ENCODE measurements at places on chromosomes 13 and 19.

GRCh38 chr13:49980266-49980665, 16.6 kb upstream of the TRIM13 start:
- DNase-seq = peak; percentile 2

DNA sequence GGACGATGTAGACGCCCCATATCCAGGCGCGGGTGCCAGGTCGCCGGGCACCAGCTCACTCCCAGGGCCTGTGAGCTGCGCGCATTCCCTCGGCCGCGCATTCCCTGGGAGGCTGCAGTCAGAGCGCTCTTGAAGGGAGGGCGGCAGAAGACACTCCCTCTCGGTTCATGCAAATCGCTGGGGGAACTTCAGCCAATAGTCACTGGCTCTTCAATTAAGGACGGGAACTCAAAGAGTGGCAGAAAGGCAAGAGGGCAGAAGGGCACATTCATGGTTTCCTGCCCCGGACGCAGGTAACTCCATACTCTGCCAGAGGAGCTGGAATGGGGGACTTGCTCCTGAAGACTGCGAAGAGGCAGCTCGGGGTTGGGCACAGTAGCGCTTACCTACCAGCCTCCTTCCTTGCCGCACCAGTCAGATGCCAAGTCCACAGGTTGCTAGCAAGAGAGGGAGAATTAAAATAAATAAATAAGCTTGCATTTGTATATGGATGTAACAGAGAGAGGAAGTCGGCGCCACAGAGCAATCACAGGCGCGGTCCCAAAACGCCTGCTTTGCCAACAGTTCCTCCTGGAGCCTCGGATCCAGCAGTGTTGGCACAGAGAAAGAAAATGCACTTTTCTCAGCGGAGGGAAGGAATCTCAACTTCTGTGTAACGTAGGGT, 459 bp downstream of the PCDH20 start:
- DNase-seq = peak; percentile 18

GRCh38 chr13:80633251-80633650, 292.3 kb upstream of the SPRY2 start:
- no peak for DNase-seq

- no peak for DNase-seq
Measured at GRCh38 chr13:77507931-77508776, 27.4 kb upstream of the SCEL start.

GRCh38 chr19:29810504-29810871, 1.3 kb upstream of the CCNE1 start:
- peak; percentile 43 for DNase-seq

DNA sequence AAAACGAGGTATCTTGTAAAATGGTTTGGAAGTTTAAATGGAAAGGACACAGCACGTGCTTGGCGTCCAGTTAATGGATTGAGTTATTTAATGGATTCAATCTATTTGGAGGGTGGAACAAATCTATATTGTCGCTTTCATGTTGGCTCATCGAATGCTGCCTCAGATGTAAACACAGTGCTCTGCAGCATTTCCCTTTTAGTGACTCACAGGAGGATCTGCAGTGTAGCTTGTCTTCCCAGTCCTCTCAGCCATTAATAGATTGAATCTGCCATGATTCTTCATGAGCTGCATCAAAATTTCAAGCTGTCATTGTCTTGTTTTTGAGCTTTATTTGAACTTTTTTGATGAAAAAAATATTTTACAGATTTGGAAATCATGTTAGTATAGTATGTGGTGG, 44.7 kb downstream of the DHRS12 start:
- no peak for DNase-seq

DNA sequence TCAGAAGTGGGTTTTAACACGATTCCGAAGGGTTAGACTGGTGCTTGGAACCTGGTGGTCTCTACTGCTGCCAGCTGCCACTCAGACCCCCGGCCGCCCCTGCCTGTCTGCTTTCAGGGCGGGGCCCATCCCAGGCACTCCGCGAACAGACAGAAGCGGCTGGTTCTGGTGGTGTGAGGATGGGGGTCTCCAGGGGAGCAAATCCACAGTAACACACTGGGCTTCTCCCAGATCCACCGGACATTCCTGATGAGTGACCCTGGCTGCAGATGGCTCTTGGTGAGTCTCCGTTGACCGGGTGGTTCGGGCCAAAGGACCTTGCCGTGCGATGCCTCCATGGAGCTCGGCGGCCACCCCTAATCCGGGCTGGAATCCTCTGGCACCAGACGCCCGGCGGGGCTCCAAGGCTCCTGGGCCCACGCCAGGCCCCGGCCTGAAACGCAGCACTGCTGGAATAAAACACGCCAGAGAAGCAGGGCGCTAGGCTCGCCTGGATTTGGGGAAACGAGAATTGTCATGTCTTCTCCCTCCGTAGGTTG, 2.1 kb upstream of the PTBP1 start:
- DNase-seq = no peak

- DNase-seq = no peak
Measured at GRCh38 chr13:39618561-39618960, 15.6 kb upstream of the LHFPL6 start.

- no peak for DNase-seq
Measured at GRCh38 chr13:99870541-99870940, 101.0 kb downstream of the ZIC5 start.

GRCh38 chr13:109154966-109155761, 525.8 kb downstream of the MYO16 start:
- DNase-seq = no peak

GRCh38 chr13:54733639-54734038, 1705.0 kb downstream of the OLFM4 start:
- no peak for DNase-seq

DNA sequence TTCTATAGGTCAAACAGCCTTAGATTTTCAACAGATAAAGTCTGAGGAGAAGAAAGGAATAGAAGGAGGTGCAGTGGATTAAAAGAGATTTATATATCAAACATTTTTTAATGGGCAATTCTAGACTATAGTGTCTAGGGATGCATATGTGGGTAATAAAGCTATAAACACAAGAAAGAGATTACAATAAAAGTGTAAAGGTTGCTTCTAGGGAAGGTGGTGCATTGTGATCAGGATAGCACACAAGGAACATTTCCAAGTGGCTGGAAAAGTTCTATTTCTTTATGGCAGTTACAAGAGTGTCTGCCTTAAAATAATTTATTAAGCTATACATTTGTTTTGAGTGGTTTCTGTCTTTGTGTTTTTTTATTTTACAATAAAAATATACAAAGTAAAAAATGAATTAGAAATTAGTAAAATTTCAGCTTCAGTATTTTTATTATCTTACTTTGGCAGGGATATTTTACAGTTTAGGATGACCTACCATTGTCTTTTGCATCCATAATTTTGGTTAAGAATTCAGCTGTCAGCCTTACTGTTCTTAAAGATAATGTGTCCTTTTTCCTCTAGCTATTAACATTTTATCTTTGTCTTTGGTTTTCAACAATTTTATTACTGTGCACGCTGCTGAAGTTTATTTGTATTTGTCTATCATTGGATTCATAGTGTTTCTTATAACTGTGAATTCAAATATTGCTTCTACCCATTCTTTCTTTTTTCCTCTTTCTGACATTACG, 221.8 kb downstream of the LACC1 start:
- DNase-seq = no peak

GRCh38 chr19:38513762-38514167, 80.3 kb downstream of the RYR1 start:
- DNase-seq = no peak

DNA sequence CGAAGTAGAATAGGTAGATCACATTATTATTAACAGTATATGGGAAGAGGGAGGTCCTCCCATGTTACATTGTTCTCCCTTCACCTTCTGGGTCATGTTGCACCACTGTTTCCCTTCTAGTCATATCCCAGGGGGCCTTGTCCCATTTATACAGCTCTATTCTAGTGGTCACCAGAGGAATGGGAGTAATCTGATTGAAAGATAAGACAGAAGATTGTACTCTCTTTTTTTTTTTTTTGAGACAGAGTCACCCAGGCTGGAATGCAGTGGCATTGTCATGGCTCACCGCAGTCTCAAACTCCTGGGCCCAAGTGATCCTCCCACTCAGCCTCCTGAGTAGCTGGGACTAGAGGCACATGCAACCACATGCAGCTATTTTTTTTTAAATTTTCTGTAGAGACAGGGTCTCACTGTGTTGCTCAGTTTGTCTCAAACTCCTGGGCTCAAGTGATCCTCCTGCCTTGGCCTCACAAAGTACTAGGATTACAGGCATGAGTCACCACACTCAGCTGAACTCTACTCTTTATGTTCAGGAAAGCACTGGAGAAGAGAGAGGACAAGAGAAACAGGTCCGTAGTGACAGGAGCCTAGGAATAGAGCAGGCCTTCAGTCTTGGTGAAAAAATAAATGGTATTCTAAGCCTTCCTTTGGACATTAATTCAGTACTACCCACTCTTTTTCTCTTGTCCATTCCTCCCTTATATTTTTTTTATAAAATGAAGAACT, 4.3 kb upstream of the ZNF529 start:
- DNase-seq = no peak

- no peak for DNase-seq
Measured at GRCh38 chr13:35499676-35500075, 23.2 kb upstream of the MAB21L1 start.

DNA sequence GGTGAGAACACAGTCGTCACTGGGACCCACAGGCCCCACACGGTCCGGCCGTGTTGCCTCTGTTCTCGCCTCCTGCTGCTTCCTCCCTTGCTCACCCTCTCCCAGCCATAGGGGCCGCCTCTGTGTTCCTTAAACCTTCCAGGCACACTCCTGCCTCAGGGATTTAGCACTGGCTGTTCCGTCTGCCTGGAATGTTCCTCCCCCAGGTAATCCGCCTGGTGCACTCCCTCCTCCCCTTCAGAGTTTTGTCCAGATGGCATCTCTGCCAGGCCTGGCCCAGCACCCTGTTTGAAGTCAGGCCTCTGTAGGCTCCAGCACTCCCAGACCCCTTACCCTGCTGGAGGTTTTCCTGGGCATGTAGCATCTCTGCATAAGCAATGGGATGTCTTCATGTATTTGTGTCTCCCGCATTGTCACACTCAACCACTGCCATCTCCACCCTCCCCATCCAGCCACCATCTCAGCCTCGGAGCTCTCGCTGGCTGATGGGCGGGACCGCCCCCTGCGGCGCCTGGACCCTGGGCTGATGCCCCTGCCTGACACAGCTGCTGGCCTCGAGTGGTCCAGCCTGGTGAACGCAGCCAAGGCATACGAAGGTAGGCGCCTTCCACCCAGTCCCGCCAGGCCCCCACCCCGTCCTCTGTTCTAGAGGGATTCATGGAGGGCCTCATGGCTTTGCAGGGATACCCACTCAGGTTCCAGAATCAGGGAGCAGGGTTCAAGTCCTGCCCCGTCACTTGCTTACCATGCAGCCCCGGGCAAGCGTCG, 25.9 kb downstream of the DPF1 start:
- DNase-seq = no peak
